ENCODE measurements at places on chromosomes 7 and 10. TPM values are rescaled to one million over a fixed set of nuclear protein-coding genes. Genes with fewer than 3 reads are reported as not detected.

HOXA9 gene
- not detected for total RNA-seq

SLC13A1 gene
- total RNA-seq = not detected

TMEM270 gene
- not detected for total RNA-seq

CHAT gene
- not detected for total RNA-seq

CDNF gene
- total RNA-seq = 1.5 TPM

VPS50 gene
- 19.5 TPM for total RNA-seq
